Epithelial cell of proximal tubule (primary cell): ENCODE measurements at places on chromosomes 12 and 14.

DNA sequence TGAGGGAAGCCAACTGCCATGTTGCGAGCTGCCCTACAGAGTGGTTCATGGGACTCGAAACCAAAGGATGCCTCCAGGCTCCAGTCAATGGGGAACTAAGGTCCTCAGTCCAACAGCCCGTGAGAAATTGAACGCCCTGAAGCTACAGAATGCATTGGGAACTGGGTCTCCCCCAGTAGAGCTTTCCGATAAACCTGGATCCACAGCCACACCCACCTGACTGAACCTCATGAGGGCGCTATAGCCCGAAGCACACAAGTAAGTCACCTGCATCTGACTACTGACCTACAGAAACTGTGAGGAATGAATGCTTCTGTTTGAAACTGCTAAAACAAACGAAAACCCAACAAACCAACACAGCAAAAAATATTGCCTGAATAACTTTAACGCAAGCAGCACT is 1297.7 kb downstream of the AACS start:
- DNase-seq = no peak

DNA sequence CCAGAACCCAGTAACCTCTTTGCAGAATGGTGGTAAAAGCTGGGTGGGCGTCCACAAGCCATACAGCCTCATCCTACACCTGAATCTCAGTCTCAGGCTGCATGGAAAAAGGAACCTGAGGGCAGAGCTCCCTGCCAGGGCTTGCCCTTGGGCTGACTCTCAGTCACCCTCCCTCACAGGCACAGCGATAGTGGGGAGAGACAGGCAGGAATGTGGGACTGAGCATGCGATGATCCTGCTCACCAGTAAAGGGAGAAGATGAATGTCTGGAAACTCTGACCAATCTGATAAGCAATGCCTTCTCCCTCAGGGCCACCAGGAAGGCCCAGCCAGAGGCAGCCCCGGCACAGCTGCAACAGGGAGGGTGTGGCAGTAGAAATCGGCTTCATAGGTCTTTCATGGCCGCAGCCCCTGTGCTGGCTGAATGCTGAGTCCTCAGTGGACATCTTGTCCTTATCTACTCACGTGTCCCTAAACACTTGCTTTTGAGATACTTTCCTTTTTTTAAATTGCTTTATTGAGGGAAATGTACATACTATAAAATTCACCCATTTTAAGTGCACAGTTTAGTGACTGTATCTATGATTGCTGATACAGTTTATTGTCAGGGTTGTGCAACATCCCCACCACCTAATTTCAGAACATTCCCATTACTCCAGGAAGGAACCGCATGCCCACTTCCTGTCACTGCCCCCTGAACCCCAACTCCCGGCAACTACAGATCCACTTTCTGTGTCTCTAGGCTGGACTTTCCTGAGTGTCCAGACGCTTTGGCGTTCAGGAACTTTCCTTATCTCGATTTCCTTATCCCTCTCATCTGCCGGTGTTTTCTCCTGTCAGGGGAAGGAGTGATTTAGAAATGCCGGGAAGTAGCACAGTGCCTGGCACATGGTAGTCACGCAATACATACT is 258.1 kb downstream of the PCNX1 start:
- DNase-seq = no peak

- DNase-seq = no peak
These were observed 951.4 kb downstream of the VRK1 start for GRCh38 chr14:97748616-97749015.

DNA sequence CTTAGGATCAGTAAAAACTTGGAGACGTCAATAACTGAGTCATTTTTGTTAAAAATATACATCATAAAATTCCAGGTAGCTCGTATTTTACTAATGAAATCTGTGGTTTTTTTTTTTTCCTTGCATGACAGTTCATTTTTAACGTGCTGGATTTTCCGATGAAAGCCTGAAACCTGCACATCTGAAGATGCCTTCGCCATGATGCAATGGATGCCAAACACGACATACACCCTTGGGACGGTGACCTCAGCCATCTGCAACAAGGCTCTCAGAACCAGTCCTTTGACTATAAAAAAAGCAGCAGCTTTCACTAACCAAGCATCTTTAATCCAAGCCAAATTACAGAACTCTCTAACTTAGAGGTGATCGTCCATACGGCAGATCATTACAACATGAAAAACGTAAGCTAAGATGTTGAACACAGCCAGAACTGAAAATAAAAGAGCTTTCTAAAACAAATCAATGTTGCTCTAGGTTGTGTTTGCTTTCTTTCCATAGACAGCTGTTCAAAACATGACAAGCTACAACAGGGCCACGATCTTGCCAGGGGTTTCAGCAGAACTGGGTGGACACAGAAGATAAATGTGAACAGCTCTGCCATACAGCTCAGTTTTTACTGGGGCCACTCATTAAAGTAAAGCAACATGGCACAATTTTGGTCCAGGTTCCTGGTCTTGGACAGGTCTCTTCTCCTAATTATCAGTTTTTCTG is 7.8 kb downstream of the NIN start:
- DNase-seq = no peak

GRCh38 chr12:107396991-107397390 is 288.6 kb upstream of the PWP1 start:
- DNase-seq = no peak

DNA sequence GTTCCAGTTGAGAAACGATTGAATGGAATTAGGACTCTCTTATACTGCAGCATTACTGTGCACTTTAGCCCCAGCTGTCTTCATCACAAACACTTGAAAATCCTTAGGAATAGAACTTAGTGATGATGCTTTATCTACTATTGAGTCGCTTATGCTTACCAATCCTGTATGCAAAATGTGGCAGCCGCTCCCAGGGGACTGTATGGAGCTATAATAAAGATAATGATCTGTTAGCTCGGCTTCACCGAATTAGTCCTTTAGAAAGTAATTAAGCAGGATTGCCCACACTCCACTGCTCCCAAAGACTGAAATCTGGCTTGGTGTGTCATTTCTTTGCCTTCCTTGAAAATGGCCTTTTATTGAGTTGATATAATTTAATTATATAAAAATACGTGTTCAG is 10.6 kb downstream of the EML1 start:
- DNase-seq = no peak
